ENCODE measurements at places on chromosomes 5 and 9.

- peak; percentile 49 for DNase-seq
These were observed 14.1 kb downstream of the PDLIM4 start for GRCh38 chr5:132271251-132272246.

DNA sequence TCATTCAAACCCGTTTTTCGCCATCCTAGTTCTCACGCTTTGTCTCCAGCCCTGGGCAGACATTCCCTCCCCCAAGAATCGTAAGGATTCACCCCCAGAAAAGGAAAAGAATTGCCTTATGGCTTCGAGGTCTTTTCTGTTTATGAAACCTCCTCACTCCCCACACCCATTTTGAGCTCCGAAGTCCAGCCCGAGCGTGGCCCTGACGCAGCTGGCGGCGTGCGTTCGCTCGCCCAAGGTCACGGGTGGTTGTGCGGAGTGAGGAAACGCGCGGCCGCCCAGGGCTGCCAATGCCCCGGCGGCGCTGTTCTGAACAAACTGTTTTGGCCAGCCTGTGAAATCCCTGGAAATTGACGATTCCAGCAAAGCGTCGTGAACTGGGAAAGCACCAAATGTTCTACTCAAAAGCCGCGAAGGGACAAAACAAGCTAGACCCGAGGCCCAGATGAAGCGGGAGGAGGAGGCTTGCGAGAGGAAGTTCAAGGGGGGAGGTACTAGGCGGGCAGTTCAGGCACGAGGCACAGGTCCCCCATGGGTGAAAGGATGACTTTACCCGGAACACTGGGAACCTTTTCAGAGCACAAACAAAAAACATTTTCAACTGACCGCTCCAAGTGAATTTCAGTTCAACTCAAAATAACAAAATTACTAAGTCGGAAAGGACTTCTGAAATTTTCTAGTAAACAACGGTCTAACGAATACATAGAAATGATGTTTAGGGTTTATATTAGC lies 683 bp upstream of the ZFAND5 start:
- peak; percentile 68 for DNase-seq

- peak; percentile 29 for DNase-seq
These were observed 1.0 kb downstream of the ADAMTS19 start for GRCh38 chr5:129460936-129461710.

DNA sequence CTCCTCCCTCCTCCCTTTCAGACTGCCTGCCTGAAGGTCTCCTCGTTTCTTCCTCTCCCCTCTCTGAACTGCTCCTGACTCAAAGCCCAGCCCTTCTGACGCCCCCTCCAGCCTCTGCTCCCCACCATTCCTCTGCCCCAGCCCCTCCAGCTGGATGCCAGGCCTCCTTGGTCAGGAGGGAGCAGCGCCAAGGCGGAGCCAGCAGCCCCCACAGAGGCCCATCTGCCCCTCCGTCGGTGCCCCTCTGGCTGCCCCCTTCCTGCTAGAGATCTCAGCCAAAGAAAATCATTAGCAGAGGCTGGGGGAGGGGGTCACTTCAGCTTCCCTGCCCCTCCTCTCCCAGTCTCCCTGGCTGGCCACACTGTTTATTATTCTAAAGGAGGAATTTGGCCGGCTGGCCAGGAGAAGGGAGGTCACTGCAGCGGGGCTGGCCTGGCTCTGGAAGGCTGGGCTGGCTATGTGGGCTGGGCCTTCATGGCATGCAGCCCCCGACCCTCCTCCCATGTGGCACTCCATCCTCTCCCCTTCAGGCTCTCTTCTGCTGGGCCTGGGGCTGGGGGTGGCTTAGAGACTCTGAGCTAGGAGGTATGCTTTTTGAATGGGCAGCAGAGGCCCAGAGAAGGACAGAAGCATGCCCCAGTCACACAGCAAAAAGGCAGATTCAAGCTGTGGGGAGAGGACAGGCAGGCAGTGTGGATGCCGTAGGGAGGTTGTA lies 16.9 kb downstream of the PDGFRB start:
- no peak for DNase-seq

DNA sequence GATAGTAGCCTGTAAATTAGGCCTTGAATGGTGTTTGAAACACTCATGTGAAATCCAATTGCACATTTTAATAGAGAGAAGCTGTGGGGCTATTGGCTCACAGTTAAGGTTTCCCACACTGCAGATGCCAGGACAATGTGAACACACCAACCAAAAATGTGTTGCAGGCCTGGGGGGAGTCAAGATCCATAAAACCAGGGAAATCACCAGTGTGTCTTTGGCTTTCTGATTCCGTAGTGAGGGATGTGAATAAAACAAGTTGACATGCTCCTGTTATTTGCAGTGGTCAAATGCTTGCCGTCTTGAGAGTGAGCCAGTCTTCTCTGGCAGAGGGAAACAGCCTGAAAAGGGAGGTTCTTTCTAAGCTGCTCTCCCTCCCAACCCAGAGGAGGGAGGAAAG lies 79.0 kb downstream of the ZNF462 start:
- no peak for DNase-seq

DNA sequence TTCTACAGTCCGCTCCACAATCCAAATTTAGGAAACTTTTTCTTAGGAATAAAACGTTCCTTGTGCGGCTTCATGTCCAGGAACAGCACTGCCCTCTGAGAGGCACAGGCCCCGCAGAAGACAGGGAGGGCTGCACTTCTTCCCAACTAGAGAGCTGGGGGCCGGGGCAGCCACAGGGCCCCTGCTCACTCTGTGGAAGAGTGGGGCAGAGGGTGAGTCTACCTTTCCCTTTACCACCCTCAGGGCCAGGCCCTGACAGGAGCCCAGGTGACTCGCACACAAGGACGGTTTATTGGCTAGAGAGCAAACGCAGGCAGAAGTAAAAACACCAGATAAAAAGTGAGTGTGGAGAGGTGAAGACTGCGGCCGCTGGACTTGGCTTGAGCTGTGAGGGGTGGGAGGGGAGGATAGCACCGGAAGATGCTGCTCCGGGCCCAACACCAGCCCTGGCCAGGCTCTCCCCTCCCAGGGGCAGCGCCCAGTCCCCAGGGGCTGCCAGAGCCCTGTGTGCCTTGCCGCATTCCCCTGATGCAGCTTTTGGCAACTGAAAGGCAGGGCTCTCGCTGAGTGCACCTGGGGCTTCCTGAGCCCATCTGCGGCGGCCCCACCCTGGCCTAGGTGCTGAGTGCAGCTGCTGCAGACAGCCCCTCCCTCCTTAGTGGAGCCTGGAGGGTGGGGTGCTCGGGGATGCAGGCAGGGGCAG lies 20.2 kb downstream of the SH3GLB2 start:
- DNase-seq, result no peak

DNA sequence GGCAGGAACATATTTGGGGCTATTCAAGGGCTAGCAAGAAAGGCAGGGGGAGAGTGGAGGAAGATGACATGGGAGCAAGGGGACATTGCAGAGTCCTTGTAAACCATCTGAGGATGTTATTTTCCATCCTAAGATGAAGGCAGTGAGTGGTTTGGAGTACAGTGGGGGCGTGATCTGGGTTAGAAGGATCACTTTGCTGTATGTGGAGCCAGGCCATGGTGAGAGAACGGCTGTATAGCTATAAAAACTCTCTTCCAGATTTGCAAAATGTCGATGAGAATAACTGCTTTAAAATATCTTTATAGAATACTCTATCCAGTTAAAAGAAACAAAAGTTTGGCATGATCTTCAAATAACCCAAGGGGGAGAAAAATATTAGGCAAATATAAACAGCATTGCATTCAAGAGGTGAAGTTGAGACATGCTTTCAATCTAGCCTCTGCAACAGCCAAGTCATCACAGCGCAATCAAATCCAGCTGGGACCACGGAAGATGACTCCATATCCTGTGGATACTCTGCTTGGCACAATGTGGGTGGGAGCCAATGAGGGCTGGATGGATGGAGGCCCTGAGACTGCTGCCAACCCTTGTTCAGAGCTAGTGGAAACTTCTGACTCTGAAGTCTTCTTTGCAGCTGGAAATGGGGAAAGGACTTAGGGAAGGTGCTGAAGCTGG lies 111.5 kb upstream of the BASP1 start:
- no peak for DNase-seq

DNA sequence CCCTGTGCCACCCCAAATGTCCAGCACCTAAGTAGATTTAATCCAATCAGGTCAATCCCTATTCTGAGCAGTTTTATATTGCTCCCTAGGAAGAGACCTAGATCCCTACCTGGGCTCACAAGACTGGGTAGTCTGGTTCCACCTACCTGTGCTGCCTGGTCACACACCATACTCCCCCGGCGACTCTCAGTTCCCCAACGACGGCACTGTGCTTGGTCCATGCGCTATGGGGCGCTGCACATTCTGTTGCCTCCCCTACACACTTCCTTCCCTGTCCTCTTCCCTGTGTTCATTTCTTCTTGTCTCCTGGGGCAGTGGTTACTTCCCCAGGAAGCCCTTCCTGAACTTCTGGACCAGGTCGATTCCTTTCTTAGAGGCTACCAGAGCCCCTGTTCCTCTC lies 109.9 kb upstream of the IL12B start:
- DNase-seq, result no peak

DNA sequence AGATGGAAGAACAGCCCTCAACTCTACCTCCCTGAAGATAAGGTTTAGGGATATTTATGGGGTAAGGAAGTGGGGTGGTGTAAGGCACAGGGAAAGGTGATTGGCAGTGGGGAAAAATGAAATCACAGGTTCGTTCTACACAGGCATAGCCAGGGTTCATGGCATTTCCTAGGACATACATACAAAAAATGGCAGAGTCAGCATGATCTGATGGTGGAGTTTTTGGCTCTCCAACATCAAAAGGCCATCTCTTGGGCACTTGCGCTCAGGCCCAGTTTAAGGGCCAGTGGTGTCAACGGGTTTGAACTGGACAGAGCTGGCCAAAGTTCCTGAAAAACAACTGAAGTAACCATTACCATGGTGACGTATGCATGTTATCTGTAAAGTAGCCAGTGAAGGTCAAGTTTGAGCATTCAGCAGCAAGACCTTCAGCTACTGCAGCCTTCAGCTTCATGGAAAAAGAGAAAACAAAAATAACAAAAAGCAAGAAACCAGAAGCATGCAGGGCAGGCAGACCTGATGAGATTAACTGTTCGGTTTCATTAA lies 92.8 kb downstream of the SMARCA2 start:
- DNase-seq, result no peak

DNA sequence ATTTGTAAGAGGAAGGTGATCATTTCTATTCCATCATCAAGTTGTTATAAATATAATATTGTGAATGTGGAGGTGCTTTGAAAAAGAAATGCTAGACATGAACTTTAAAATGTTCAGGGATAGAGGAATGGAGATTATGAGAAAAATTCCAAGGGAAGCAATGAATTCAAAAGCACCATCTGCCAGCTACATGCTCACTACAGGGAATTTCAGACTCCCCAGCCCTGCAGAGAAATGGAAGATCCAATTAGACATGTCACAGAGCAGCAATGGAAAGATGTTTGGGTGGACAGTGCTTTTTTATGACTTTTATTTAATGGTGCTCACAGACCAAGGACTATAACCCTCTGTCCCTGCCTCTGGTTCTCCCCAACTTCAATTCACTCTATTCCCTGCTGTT lies 209.7 kb downstream of the ESM1 start:
- DNase-seq, result no peak

GRCh38 chr5:81422671-81423070 lies 28.7 kb upstream of the ACOT12 start:
- DNase-seq, result no peak

DNA sequence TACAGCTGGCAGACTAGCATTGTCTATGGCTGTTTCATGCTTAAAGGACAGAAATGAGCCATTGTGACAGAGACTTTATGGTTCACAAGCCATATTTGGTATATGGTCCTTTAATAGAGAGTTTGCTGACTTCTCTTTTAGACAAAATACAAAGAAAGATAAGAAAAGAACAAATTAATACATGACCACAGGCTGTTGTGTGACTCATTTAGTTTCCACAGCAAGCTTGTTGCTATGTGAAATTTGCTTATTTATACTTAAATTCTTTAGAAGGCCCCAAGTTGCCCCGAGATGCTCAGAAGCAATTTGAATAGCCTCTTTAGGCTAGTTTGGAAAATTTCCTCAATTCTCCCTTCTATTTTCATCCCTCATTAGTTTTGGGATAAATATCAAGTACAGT lies 315.3 kb upstream of the RPS23 start:
- no peak for DNase-seq

DNA sequence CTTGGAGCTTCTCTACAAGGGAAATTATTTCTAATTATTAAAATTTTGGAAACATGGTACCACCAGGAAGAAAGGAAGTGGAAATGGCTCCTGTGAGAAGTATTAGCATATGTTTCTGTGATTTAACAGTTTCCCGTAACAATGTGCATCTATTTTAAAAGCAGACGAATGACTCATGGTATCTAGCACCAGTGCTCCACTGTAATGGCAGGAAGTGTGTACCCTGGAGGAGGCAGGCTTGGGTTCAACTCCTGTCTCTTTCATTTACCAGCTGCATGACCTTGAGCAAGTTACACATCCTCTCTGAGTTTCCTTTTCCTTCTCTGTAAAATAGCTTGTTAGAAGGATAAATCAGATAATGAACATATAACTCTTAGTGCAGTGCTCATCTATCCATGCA lies 41.0 kb upstream of the ANGPTL2 start:
- DNase-seq, result peak; percentile 61

- DNase-seq, result no peak
These were observed 752.8 kb downstream of the IRX1 start for GRCh38 chr5:4348423-4348822.

DNA sequence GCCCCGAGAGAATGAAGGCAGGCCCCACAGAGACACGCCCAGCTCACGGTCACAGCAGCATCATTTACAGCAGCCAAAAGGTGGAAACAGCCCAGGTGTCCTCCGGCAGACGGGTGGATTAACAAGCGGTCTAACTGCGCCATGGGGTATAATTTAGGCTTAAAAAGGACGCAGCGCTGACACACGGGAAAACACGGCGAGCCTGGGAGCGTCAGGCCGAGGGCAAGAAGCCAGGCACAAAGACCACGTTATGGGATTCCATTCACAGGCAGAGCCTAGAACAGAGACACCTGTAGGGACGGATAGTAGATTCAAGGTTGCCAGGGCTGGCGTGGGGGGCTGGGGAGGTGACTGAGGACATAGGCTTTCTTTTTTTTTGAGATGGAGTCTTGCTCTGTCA lies 36.9 kb upstream of the TMEM250 start:
- no peak for DNase-seq

DNA sequence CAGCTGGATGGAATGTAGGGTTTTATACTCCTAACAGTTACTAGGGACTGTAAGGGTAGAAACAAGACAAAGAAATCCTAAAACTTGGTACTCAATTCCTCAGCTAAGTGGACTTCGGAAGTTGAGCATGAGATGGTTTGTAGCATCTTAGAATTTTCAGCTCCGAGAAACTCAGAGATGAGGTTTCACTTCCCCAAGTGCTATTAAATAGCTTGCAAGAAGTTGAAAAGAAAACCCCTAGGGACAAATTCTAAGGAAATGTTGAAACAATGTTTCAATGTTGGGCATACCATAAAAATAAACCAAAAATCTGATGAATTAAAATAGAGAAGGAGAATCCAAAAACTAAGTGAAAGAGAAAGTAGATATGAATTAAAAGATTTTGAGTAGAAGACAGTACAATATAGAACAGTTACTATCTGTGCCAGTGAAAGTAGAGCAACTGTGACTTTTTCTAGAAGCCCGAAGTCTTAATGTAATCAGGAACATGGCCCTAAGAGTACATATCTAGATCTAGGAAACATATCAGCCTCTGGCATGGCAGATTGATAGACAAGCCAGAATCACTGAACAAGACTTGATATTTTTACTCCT lies 308.6 kb upstream of the RGMB start:
- DNase-seq, result no peak
